ENCODE measurements at places on chromosomes 13 and 19. TPM values are rescaled to one million over a fixed set of nuclear protein-coding genes. Genes with fewer than 3 reads are reported as not detected.
A peak's percentile ranks its signal among the peaks of the same experiment; 100 is the strongest.

- DNase-seq: no peak
Measured at GRCh38 chr13:37927561-37927960, 58.0 kb upstream of the TRPC4 start.

DNA sequence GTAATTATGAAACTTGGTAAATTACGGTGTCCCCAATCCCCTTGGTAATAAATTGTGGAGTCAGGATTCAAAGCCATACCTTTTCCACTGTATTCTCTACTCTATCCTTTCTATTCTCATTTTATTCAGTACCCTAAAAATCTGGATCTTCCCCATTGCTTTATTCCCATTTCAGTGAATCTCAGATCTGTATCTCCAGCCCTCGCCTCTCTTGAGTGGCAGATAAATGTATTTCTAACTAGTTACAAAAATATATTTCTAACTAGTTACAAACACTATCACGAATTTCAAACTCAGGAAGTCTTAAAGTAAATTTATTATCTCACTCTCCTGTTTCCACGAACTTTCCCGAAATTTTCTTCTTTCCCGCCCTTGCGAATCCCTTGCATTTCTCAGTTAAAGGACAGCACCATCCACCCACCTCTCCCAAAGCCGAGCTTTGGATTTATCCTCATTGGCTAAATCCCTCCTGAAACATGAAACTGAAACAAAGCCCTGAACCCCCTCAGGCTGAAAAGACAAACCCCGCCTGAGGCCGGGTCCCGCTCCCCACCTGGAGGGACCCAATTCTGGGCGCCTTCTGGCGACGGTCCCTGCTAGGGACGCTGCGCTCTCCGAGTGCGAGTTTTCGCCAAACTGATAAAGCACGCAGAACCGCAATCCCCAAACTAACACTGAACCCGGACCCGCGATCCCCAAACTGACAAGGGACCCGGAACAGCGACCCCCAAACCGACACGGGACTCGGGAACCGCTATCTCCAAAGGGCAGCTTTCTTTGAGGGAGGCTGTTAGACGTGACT is 164.3 kb upstream of the PABPC3 start:
- no peak for DNase-seq

GRCh38 chr19:5621945-5622464 is 571 bp downstream of the SAFB2 start:
- DNase-seq: no peak

GRCh38 chr19:37994823-37995130 is 87.8 kb downstream of the SIPA1L3 start:
- no peak for DNase-seq

DNA sequence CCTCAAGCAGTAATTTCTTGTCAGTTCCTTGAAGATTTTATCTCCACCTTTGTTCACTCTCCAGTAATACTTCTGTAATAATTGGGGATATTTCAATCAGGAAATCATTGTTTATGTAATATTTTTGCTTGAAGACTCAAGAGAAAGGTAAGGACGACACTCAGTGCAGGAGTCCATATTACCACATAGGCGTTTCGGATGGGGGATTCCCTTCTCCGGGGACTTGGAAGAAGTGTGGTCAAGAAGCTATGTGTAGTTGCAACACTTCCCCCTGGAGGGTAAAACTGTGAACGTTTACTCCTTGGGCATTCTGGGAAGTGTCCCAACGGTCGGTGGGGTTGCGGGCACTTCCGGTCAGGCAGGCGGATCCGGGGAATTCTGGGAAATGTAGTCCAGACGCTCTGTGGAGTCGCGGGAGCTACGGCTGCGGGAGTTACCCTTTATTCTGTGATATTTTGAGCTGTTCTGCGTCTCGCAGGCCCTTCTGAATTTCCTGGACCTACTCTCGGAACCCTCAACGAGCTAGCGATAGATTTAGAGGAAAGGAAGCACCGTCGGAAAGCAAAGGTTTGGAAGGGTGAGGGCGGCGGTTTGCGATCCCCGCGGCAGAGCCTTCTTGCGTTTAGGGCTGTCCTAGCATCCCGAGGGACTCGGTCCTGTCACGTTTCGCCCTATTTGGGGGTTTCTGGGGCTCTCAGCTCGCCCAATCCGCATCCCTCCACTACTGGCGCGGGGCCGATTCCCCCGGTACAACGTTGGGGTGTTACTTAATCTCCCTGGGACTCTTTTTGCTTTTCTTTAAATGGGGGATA is at the start of gene ZNF221:
Gene ZNF221, plus strand, starts transcription at position 395 of the 812 bp plus-strand sequence. CDS start 11,499 bp downstream, outside the sequence.
- DNase-seq: peak; percentile 98

DNA sequence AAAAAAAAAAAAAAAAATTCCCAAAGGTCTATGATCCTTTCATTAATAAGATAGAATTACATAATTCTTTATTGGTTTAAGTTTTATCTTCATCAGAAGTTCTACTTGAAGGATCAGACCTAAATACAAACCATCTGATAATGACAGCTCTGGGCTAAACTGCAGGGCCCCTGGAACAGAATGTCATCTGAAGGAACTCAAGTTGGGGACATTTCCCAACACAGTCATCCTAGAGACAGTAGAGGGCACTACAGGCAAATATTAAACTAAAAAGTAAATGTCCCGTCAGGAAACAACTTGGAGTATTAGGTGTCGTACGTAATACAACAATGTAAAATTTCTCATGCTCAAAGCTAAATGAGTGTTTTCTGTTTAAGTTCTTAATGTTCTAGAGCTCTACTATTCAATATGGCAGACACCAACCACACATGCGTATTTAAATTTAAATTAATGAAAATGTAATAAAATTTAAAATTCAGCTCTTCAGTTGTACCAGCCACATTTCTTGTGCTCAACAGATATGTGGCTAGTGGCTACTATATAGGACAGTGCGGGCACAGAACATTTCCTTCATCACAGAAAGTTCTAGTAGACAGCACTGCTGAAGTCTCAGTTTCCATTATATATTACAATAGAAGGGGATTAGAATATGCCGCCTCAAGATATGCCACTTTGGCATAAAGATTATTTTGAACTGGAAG is 21.8 kb upstream of the NAXD start:
- DNase-seq: peak; percentile 19

DNA sequence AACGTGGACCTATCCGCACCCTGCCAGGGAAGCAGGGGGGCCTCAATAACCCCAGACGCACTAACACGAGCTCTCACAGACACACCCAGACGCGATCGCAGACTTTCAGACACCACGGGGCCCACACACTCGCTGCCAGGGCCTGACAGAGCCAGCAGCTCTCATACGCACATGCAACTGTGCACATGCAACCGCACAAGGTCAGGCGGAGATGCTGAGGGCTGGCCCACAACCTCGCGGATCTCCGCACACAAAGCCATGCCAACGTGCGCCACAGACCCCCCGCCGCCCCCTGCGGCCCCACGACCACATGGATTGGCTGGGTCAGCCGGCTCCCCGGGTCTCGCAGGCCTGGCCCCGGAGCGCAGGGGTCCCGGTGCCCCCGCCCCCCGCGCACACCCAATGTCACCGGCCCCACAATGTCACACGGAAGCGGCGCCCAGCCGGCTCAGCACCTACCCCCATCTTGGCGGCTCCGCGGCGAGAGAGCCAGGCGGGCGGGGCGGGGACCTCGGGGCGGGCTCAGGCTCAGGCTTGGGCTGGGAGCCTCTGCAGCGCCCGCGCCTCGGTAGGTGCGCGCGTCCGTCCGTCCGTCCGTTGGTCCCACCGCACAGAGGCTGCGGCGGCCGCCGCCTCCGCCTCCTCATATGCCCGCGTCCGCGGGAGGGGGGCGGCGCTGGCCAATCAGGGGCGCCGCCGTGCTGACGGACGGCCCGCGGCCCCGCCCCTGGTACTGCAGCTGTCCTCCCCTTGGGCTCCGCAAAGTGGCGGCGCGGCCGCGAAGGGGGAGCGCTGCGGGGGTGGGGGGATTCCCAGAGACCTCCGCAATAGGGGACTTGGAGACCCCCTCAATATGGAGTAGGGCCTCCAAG is at the start of gene ATP1A3:
Gene ATP1A3, minus strand, starts transcription at position 619 of the 872 bp plus-strand sequence. Its CDS starts 154 bp downstream, at position 465.
- no peak for DNase-seq

DNA sequence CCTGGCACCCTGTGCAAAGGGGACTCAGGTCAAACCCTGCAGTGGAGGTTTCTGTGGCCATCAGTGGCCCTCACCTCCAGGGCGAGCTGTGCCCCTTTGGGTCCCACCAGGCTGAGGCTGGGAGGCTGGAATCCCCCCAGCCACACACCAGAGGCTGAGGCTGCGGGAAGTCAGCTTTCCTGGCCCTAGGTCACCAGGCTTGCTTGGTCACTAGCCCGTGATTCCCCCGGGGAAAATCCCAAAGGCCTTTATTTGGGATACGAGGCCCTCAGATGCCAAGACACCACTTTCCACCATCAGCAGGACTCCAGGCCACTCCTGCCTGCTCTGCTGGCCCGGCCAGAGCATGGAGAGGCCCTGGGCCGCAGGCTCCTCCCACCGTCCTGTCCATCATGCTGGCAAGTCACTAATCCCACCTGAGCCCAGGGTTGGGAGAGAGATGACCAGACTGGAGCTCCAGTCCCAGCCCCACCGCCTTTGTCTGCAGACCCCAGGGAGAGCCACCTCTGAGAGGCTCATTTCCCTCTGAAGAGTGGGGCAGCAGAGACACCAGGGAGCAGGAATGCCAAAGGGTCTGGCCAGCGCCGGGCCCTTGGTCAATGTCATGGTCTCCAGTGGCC is 4.7 kb downstream of the NKPD1 start:
- no peak for DNase-seq

DNA sequence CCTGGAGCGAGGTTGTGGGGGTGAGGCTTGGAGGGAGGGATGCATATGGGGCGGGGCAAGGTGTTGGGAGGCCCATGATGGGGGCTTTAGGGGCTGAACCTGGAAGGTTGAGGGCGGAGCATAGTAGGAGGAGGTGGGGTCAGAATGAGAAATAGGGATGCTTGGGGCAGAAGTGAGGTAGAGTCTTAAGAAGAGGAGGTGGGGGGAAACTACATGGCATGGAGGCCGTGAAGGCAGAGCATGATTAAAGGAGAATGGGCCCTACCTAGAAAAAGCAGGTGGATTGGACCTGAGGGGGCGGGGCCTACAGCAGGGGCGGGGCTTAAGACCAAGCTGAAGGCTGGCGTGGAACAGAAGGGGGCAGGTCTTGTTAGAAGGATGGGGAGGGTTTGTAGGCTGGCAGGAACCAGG is 799 bp downstream of the NR1H2 start:
- no peak for DNase-seq

DNA sequence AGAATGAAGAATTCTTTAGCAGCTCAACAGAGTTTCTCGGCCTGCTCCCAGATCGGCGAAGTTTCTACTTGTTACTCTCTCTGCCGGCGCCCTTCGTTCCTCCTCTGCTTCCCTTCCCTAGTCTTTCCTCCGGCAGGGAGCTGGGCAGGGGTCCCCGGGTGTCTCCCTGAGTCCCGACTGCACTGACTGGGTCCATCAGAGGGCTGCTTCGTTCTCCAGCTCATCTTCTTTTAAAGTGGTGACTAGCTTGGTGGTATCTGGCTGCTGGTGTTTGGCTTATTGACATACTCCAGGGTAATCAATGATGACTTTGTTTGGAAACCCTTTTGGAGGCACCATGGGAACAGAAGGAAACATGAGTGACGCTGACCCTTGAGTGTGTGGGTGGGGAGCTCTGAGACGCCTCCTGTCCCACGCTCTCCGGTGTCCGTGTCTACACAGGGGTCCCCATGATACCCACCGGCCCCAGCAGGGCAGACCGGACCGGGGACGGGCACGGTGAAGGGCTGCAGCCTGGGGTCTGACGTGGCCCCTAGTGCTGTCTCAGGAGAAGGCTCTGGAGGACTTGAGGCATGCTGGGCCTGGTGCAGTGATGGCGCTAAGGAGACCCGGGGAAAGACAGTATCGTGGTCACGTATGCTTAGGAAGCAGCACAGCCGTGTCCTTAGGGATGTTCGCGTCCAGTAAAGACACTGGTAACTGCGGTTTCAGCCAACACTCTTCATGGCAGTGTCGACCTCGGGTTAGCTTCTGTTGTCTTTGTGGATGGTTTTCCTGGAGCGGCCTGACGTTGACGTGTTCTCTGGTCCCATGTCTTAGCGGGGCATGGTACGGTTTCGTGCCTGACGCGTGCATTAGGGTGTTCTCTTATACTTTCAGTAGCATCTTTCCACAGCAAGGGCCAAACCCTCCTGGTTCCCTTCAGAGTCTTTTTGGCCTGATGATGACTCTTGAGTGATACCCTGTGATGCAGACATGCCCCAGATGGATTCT is 23.8 kb downstream of the NAXD start:
- no peak for DNase-seq

DNA sequence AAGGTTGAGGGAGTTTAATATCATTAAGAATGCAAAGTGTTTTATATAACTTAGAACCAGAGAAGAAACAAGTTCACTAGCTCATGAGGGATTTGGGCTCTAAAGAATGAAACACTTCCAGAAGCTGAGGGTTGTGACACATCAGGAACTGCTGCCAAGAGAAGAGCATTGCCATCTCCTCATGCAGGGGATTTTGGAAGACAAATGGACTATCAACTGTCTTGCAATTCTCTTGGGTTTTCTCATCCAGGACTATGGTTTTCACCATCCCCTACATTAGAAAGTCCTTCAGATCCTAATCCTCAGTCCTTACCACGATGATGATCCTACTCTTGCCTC is 59.7 kb upstream of the KL start:
- DNase-seq: no peak

GRCh38 chr13:32969516-32969941 is 46.7 kb upstream of the KL start:
- DNase-seq: peak; percentile 60

- DNase-seq: no peak
Measured at GRCh38 chr13:113017506-113018215, 48.6 kb downstream of the MCF2L start.

DNA sequence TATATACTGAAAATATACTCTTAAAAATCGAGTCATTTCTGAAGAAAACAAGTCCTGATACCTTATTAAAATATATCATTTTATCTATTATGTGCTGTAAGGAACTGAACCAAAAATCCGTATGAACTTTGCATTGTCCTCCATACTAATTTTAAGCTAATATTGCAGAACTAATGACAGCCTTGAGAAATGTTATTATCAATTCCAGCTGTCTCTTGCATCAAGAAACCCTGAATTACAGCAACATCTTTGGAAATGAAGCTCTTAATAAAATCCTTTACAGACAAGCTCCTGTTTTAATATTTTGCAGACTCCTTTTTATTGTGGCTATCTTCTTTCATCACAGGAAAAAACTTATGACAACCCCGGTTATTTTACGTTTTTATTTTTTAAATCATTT is 1335.3 kb downstream of the EFNB2 start:
- DNase-seq: no peak

- DNase-seq: no peak
Measured at GRCh38 chr13:112576191-112576590, 11.8 kb downstream of the TUBGCP3 start.

Gene CATSPERD
- not detected for total RNA-seq

Gene KCNC3
- total RNA-seq: 0.55 TPM

Gene CYP2B6
- total RNA-seq: 0.13 TPM

Gene ZNF416
- total RNA-seq: 6.0 TPM

Gene LCP1
- 83.1 TPM for total RNA-seq

Gene RETN
- not detected for total RNA-seq

Gene RGCC
- total RNA-seq: 0.29 TPM

Gene SRRM5
- 0.46 TPM for total RNA-seq

Gene CCNE1
- 5.3 TPM for total RNA-seq

Gene CHAF1A
- 6.8 TPM for total RNA-seq

Gene KCTD12
- 5.0 TPM for total RNA-seq

Gene USHBP1
- 0.29 TPM for total RNA-seq

Data from kidney epithelial cell (primary cell).